ENCODE measurements at places on chromosomes 13 and 19. TPM values are rescaled to one million over a fixed set of nuclear protein-coding genes. Genes with fewer than 3 reads are reported as not detected.
A peak's percentile ranks its signal among the peaks of the same experiment; 100 is the strongest.

DNA sequence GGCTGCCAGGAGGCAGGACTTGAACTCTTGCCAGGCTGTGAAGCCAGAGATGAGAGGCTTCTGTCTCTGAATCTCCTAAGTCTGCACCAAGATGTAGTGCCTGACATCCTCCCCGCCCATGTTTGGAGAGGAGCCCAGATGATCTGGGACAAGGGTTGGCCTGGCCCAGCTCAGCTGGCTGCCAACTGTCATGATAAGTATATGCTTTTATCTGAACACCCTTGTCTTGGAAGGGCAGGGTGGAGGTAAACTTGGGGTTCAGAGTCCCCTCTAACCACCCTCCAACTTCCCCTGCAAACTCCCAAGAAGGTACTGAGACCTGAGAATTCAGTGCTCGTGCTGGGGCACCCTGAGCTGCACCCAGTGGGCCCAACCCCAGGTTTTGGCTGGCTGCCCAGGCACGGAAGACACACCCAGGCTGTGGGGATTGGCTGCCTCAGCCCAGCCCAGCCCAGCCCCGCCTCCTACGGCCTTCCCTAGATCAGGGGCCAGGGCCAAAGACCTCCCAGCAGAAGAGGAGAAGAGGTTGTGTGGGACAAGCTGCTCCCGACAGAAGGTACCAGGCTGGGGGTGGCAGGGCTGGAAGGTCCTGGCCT lies at the start of gene CYP4F12:
Gene CYP4F12, plus strand, starts transcription at position 508 of the 596 bp plus-strand sequence. CDS start 443 bp downstream, outside the sequence.
- H3K27me3 ChIP-seq = no peaks in the 10 kb centered on the region
- H3K27ac ChIP-seq = peak within 1 kb of the TSS; percentile 27
- no peaks in the 10 kb centered on the region for H3K36me3 ChIP-seq
- no peaks in the 10 kb centered on the region for H3K4me1 ChIP-seq
- no peak within 1 kb of the TSS for H3K4me3 ChIP-seq

DNA sequence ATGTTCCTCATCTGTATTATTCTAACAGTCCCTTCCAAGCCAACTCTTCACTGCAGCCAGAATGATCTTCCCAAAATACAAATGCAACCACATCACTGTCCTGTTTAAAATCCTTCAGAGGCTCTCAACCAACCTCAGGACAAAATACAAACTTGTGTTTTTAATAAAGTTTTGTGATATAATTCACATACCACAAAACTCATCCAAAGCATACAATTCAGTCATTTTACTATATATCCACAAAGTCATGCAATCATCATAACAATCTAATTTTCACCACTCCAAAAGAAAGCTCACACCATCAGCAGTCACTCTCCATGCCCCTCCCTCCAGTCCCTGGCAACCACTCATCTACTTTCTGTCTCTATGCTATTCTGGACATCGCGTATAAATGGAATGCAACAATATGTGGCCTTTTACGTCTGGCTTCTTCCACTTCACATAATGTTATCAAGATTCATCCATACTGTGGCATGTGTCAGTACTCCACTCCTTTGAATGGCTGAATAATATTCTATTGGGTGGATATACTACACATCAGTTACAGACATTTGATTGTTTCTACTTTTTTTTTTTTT lies 81.7 kb upstream of the DOCK9 start:
- DNase-seq = no peak
- no peaks in the 10 kb centered on the region for H3K4me1 ChIP-seq
- no peaks in the 10 kb centered on the region for H3K36me3 ChIP-seq
- H3K4me3 ChIP-seq = no peak overlapping the region
- H3K27ac ChIP-seq = no peak overlapping the region

DNA sequence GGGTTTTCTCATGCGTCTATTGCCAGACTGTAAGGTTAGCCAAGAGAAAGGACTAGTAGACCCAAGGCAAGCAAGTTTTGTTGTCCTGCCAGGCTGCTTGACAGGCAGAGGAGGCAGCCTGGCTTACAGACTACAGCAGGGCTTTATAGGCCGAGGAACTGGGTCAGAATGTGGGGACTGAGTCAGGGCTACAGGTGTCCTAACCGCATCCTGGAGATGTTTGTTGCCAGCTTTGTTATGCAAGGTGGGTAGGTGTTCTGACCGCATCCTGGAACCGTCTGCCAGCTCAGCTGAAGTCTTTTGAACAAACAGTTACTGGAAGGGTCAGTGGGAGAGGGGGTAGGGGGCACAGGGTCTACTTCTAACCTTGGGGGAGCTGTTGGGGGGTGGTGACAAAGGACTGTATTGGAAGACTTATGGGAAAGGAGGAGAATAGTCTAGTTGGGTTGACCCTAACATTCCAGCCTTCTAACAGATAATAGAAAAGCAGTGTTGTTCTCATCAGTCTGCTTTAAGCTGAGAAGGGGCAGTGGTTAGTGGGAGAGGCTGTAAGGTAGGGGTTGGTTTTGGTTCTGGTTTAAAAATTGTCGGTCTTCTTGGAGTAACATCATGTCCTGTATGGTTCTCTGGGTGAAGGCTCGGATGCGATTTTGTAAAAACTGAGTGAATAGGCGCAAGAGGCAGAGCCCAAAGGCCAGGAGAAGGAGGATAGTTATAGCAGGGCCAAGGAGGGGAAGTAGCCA lies 913.8 kb upstream of the SLITRK5 start:
- no peaks in the 10 kb centered on the region for H3K27me3 ChIP-seq
- H3K4me3 ChIP-seq = no peak overlapping the region
- H3K4me1 ChIP-seq = no peaks in the 10 kb centered on the region
- H3K36me3 ChIP-seq = no peaks in the 10 kb centered on the region
- no peak overlapping the region for H3K27ac ChIP-seq
- no peak for DNase-seq

GRCh38 chr19:42276821-42277220 lies 7.8 kb downstream of the CIC start:
- peaks cover 55% of the 10 kb centered on the region for H3K4me1 ChIP-seq
- H3K27ac ChIP-seq = peak overlapping the region; percentile 93
- H3K36me3 ChIP-seq = peaks cover 35% of the 10 kb centered on the region
- H3K27me3 ChIP-seq = no peaks in the 10 kb centered on the region
- no peak for DNase-seq

GRCh38 chr13:52703482-52703881 lies 36.1 kb downstream of the CNMD start:
- no peaks in the 10 kb centered on the region for H3K36me3 ChIP-seq
- no peak overlapping the region for H3K27ac ChIP-seq
- no peaks in the 10 kb centered on the region for H3K27me3 ChIP-seq

GRCh38 chr13:100601716-100602115 lies 13.1 kb upstream of the GGACT start:
- no peak overlapping the region for H3K27ac ChIP-seq
- H3K27me3 ChIP-seq = no peaks in the 10 kb centered on the region
- H3K4me3 ChIP-seq = no peak overlapping the region

DNA sequence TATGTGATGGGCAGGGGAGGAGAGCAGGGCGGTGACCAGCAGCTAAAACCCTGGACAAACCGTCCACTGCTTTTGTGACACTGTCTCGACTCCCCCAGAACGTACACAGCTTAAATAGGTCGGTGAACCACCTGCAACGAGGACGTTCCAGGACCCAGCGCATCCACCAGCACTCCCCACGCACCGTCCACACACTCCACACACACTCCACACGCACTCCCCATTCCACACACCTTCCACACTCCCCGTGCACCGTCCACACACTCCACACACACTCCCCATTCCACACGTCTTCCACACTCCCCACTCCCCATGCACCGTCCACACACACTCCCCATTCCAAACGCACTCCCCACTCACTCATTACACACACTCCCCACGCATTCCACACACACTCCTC lies 38.3 kb upstream of the C13orf46 start:
- DNase-seq = no peak
- H3K27ac ChIP-seq = no peak overlapping the region
- no peaks in the 10 kb centered on the region for H3K4me1 ChIP-seq

- DNase-seq = no peak
- peaks cover 9% of the 10 kb centered on the region for H3K4me1 ChIP-seq
- H3K27me3 ChIP-seq = no peaks in the 10 kb centered on the region
- no peak overlapping the region for H3K27ac ChIP-seq
Observed at GRCh38 chr19:4807188-4807587, 15.7 kb downstream of the FEM1A start.

DNA sequence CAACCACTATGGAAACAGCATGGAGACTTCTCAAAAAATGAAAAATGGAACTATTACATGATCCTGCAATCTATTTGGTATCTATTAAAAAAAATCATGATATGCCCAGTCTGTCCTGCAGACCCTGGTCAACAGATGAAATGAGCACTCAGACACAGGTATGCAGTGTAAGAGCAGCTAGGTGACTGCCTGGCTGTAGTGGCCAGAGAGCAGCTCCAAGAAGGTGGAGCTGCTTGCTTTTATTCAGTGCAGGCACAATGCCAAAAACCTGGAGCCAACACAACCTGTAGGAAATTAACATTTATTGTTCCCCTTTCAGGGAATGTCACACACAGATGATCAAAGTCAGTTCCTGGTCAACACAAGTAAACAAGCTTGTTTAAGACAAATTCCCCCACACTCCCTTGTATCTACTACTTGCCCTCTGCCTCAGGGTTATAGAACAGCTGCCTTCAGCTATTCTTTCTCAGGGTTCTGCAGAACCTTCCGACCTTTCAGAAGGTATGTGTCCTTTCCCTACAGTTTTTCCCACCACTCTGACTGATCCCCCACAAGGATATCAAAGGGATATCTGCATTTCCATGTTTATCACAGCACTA lies 933.7 kb upstream of the SLITRK5 start:
- H3K36me3 ChIP-seq = no peaks in the 10 kb centered on the region
- DNase-seq = no peak
- H3K27me3 ChIP-seq = no peaks in the 10 kb centered on the region

The PTH2 gene
- total RNA-seq = not detected

The APOC4 gene
- total RNA-seq = not detected
